ENCODE measurements at places on chromosomes 6 and 20.
A peak's percentile ranks its signal among the peaks of the same experiment; 100 is the strongest.

GRCh38 chr6:52336919-52337561 lies 24.9 kb upstream of the PAQR8 start:
- DNase-seq, result no peak

GRCh38 chr6:56756791-56757587 lies 114.3 kb upstream of the DST start:
- no peak for DNase-seq

DNA sequence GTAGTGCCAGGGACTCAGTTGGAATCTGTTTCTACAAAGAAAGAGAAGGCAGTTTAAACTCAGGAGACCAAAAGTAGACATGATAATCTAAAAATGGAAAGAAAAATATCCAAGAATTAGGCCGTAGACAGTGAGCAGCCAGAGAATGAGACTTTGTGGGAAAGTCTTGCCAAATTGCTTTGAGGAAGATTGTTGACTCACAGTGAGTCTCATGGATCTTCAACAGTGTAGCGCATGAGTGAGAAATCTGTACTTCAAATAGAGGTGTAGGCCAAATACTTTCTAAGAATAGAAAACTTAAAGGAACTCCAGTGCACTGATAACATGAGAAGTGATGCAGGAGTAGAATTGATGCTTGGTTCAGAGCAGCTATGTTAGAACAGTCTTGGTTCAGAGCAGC lies 284.5 kb downstream of the HTR1B start:
- no peak for DNase-seq

DNA sequence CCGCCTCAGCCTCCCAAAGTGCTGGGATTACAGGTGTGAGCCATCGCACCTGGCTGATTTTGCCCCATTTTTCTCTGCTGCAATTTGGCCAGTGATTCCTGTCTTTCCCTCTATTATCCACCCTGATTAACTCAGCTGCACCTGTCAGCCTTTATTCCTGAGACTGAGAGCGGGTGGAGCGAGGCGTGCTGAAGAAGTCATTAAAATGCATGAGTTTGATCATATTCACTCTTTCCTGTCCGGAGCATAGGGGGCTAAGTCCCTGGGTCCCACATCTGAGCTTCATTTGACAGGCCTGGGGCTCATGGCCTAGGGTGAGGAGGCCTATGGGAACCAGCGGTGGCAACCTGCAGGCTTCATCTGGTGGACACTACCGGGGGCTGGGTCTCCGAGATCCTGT lies 25.7 kb upstream of the CTNNBL1 start:
- no peak for DNase-seq

GRCh38 chr20:15380770-15381169 lies 1043.4 kb upstream of the FLRT3 start:
- DNase-seq, result no peak

GRCh38 chr6:159963111-159963510 lies 5.8 kb upstream of the IGF2R start:
- peak; percentile 48 for DNase-seq

DNA sequence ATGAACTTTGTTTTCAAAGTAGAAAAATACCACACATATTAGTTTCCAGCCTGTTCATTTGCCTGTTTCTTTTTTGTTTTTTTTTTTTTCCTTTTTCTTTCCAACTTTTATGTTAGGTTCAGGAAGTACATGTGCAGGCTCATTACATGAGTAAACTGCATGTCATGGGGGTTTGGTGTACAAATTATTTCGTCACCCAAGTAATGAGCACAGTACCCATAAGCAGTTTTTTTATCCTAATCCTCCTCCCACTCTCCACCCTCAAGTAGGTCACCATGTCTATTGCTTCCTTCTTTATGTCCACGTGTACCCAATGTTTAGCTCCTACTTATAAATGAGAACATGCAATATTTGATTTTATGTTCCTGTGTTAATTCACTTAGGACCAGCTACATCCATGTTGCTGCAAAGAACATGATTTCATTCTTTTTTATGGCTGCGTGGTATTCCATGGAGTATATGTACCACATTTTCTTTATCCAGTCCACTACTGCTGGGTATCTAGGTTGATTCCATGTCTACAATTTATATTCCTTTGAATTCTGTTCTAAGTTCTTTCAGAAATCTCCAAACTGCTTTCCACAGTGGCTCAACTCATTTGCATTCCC lies 31.8 kb downstream of the SNX14 start:
- peak; percentile 71 for DNase-seq

DNA sequence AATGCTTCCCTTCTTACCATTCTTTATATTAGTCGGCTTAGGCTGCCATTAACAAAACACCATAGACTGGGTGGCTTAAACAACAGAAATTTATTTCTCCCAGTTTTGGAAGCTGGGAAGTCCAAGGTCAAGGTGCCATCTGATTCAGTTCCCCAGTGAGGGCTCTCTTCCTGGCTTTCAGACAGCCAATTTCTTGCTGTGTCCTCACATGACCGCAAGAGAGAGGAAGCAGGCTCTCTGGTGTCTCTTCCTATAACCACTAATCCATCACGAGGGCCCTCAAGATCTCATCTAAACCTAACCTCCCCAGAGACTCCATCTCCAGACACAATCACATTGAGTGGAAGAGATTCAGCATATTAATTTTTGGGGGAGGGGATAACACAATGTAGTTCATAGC lies 193.0 kb upstream of the SGK1 start:
- peak; percentile 63 for DNase-seq

GRCh38 chr6:90573624-90574023 lies 13.2 kb downstream of the MAP3K7 start:
- DNase-seq, result no peak

DNA sequence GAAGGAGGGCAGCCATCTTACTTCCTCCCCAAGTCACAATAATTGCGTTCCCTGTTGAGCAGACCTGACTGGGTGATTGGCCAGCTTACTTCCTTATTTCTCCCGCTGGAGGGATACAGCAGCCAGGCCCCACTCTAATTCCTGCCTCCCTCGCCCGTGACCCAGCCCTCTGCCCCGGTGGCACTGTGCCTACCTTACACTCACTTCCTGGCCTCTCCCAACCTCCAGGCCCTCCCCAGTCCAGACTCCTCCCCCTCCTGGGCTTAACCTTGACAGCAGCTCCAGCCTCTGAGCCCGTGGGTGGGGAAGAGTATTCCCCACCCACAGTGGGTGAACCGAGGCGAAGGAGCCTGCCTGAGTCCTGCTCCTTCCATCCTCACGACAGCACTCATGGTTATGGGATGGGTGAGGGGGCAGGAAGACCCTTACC lies 3.0 kb downstream of the BAK1 start:
- peak; percentile 87 for DNase-seq

GRCh38 chr6:85580878-85581267 lies 12.8 kb downstream of the SNX14 start:
- DNase-seq, result no peak

DNA sequence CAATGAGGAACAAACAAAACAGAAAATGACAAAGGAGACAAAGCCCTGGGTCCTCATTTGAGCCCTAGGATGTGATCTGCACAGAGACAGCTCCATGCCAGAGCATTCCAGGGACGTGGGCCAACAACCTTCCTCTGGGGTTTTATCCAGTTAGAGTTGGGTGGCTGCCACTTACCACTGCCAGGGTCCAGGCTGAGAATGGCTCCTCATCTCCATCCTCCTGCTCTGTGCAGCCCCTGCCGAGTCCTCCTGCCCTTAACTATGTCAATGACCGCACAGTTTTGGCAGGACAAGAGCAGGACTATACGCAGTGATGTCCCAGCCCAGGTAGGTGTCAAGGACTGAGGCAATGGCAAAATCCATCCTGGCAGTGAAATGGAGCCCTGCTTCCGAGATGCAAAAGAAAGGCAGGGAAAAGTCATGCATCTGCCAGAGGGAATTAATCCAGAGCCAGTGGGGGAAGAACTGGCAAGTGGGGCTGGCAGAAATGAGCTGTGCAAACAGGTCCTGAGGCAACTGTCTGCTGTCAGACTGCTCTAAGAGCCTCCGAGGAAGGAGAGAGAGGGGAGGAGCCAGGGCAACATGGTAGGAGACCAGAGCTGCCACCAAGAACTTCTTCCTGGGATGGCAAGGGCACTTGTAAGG lies 449.4 kb downstream of the PTPRT start:
- DNase-seq, result no peak

GRCh38 chr6:44071670-44072451 lies 55.4 kb downstream of the MRPL14 start:
- DNase-seq, result no peak

DNA sequence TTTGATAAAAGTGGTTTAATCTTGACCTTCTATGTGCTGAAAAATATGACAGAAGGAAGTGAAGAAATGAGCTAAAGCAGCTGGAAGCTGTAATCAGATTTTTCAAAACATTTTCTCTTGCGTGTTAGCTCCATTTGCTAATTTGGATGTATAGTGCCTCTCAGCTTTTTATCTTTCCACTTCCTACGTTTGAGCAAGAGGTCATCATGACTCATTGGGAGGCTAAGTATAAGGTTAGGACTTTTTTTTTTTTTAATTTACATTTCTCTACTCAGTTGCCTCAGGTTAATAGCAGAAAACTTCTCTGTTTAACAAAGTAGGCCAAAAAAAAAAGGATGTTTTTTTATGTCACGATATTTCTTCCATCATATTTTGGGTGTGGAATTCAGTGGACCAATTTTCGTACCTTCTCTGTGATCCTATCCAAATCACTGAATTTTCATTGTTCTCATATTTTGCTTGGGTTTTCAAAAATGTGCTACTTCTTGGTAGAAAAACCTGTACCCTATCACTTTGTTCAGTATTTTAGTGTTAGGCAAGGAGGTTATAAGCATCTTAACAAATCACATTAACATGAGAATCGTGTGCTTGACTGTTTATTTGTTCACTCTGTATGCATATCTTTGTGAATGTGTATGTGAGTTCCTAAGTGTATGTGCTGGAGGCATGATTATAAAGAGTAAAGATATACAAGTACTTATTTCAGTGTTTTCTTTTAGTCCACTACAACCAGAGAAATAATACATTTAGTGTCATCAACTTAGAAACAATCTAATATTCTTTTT lies 1028.3 kb upstream of the EYS start:
- DNase-seq, result no peak

GRCh38 chr6:134826889-134827737 lies 122.8 kb downstream of the ALDH8A1 start:
- DNase-seq, result no peak

- DNase-seq, result no peak
Measured at GRCh38 chr6:160031442-160031841, 62.6 kb downstream of the IGF2R start.

- no peak for DNase-seq
Measured at GRCh38 chr6:127966616-127967015, 65.8 kb upstream of the THEMIS start.

GRCh38 chr6:170444811-170445211 lies 108.3 kb downstream of the PSMB1 start:
- DNase-seq, result no peak

DNA sequence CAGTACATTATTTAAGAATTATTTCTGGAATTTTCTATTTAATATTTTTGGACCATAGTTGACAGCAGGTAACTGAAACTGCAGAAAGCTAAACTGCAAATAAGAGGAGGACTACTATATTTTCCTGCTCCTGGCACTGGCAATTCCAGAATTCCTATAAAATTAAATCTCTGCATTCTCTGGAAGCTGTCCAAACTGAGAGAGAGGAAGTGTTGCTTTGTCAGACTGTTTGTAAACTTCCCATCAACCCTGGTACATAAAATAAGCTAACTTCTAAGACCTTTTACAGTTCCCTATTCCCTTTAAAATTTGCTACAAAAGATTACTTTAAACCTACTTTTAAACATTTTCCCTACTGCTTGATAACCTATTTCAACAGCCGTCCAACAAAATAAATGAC lies 196.1 kb upstream of the RUNX2 start:
- peak; percentile 23 for DNase-seq

DNA sequence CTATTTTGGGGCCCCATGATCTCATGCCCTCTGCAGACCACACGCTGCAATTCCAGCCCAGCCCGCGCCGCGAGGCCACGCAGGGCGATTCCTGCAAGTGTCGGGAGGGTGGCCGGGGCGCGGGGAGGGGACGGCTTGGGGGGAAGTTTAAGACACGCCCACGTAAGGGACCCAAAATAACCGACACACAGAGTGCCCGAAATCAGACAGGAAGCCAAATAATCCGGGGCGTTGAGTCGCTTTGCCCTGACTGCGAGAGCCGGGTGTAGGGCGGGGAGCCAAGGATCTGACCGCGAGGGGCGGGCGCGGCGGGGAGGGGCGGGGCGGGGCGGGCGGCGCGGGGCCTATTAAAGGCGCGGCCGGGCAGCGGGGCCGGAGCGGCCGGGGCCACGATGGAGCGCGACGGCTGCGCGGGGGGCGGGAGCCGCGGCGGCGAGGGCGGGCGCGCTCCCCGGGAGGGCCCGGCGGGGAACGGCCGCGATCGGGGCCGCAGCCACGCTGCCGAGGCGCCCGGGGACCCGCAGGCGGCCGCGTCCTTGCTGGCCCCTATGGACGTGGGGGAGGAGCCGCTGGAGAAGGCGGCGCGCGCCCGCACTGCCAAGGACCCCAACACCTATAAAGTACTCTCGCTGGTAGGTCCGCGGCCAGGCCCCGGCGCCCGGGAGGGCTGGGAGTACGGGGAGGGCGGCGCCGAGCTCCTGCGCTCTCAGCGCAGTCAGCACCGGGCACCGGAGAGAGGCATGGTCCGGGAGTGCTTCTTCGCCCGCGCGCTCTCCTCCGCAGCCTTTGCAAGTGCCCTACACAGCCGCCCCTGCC lies at the start of gene ENPP1:
Gene ENPP1, plus strand, starts transcription at position 377 of the 816 bp plus-strand sequence. Its CDS starts 16 bp downstream, at position 393.
- peak; percentile 48 for DNase-seq

DNA sequence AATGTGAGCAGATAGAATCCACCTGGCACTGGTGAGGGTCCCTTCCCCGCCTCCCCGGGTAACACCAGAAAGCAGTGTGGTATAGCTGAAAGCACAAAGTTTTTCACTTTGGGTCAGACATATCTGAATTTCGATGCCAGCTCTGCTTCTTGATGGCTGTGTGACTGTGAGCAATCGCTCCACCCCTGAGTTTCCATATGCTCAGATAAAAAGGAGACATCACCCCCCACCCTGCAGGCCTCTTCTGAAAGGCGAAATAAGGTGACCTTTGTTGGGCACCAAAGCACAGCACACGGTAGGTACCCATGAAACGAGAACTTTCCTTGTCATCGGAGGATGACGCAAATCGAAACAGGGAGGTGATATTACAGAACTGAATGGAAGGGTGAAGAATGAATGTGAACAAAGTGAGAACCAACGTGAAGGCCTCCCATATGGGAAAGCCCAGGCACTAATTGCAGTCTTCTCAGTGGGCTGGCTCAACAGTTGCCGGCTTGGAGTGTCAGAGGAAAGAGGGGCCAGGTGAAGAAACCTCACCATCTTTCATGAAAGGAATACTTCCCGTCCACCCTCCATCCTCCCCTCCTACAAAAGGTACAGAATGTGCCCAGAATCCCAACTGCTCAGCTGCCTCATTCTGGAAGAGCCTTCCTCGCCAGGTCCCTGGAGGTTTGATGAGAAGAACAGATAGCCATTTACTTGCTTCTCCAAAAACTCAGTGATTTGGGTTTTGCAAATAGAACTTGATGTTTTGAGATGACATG lies 61.8 kb downstream of the NFATC2 start:
- no peak for DNase-seq

DNA sequence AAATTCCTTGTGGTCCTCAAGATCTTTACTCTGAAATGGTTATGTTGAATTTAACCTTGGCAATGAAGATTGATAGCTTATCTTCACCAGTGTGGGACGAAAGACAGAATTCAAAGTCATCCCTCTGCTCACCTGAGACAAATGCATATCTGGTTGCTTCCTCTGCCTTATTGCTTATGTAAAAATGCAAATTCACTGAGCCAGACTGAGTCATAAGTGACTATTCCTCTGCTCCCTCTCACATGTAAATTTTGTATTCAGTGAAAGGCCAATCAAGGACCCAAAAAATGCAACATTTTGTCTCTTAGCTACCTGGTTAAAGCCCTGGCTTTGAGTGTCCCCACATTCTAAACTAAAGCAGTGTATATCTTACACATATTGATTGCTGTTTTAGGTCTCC lies 593.1 kb upstream of the GJE1 start:
- no peak for DNase-seq

GRCh38 chr6:38554700-38555413 lies 84.9 kb downstream of the BTBD9 start:
- DNase-seq, result no peak

Data from suppressor macrophage treated with lipopolysaccharide for 1 hour (primary cell).